ENCODE measurements at places on chromosomes 5 and 9. TPM values are rescaled to one million over a fixed set of nuclear protein-coding genes. Genes with fewer than 3 reads are reported as not detected.

Gene PLAC8L1
- not detected for polyA plus RNA-seq

Gene CTXN3
- polyA plus RNA-seq = 0.10 TPM

Gene LRRC8A
- 109 TPM for polyA plus RNA-seq

Gene DMRT3
- not detected for polyA plus RNA-seq

Gene PCDHGA3
- polyA plus RNA-seq = not detected

Gene TOPORS
- polyA plus RNA-seq = 12.8 TPM

Gene FYB1
- polyA plus RNA-seq = 1.0 TPM

Gene SPEF2
- 1.1 TPM for polyA plus RNA-seq

Gene PCDHGA9
- polyA plus RNA-seq = 0.24 TPM

GRCh38 chr5:159880676-159881075 lies 35.6 kb upstream of the ADRA1B start:
- DNase-seq = no peak

- DNase-seq = no peak
These were observed 209.7 kb upstream of the PRR16 start for GRCh38 chr5:120254385-120254784.

GRCh38 chr5:120749737-120750136 lies 285.6 kb downstream of the PRR16 start:
- no peak for DNase-seq

DNA sequence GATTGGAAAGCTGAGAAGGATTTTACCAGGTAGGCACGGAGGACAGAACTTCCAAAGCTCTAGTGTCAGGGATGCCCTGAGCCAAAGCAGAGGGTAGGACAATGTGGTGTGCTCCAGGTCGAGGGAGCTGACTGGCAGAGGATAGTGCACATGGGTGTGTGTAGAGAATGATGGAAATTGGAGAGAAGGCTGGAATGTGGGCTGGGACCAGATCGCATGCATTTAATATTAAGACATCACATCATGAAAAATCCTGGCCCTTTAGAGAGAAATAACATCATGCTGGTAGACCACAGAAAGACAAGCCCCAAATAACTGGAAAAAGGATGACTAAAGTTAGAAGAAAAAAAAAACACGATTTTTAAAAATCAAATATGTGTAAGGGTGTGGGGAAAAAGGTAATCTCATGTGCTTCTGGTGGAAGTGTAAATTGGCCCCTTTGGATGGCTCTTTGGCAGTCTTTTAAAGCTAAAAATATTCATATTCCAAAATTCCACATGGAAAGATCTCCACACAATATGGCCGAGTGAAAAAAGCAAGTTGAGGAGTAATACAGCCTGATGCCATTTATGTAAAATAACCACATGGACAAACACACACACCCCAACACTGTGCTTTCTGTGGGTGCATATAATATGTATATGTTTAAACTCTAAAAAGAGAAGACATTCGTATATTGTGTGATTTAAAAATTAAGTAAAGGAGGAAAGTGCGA lies 67.0 kb upstream of the TGFBR1 start:
- DNase-seq = no peak

- DNase-seq = no peak
These were observed 378.0 kb downstream of the YTHDC2 start for GRCh38 chr5:113891491-113891890.

DNA sequence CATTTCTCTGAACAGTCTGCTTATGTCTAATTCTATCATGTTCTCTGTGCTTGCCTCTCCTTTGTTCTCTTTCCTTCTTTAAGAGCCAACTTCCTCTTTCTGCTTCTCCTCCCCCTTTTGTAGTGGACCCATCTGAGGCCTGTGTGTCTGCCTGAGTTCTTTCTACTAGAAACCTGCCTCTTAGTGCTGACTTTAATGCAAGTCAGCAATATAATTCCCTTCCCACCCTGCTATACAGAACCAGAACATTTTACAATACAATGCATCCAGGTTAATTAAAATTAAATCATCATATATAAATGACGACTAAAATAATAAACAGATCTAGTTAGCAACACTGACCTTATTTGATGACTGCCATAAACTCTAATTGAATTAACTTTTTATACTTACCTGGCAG lies 82.6 kb upstream of the GAS1 start:
- DNase-seq = no peak

- no peak for DNase-seq
These were observed 1248.9 kb upstream of the ACO1 start for GRCh38 chr9:31135567-31135966.

DNA sequence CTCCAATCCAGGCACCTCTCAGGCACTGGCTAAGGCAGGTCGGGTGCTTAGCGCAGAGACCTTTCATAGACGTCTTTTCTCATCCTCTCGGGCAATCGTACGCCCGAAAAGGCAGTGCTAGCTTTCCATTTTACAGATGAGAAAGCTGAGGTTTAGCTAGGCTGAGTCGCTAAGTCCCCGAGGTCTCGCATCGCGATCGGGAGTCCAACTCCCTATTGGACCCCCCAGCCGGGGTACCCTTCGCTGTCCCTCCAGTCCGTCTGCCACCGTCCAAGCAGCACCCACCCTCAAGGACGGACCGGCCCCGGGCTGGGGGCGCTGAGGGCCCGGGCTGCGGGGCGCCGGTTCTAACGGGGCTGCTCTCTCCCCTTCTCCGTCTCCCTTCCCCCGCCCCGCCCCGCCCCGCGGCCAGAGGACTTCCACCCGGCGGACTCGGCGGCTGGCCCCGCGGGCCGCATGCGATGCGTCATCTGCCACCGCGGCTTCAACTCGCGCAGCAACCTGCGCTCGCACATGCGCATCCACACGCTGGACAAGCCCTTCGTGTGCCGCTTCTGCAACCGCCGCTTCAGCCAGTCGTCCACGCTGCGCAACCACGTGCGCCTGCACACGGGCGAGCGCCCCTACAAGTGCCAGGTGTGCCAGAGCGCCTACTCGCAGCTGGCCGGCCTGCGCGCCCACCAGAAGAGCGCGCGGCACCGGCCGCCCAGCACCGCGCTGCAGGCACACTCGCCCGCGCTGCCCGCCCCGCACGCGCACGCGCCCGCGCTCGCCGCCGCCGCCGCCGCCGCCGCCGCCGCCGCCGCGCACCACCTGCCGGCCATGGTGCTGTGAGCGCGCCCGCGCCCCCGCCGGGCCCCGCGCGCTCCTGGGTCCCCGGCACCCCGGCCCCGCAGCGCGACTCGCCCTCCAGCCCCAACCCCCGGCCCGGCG lies 12.5 kb upstream of the EXOSC2 start:
- DNase-seq = no peak

DNA sequence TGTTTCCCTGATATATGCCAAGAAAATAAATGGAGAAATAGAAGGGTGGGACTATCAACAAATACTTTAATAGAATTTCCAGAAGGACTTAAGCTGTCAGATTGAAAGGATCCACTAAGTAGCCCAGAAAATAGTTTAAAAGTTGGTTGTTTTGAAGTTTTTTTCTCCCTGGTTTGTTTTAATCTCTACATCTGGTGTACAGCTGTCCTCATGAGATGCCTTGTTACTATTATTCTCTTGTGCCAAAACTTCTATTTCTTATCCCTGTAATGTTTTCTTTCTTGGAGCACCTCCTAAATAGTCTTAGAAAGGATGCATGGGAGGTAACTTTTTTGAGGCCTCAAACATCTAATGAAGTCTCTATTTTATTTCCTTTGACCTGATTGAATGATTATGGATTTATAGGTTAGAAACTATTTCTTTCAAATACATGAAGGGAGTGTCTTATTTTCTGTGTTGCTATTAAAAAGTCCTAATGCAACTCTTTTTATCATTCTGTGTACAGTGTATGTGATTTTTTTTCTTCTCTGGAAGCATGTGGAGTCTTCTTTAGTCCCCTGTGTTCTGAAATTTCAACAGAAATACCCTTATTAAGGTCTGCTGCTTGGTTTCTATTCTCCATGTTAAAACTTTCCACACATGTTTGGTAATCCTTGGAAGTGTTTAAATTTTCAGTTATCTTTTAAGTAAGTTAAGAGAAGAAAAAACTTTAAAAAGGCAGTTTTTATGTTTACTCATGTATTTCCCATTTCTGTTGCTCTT lies 140.0 kb upstream of the CDKN2B start:
- DNase-seq = no peak

GRCh38 chr5:79392776-79393175 lies 121.2 kb downstream of the HOMER1 start:
- no peak for DNase-seq

- DNase-seq = no peak
These were observed 51.7 kb downstream of the SLC12A2 start for GRCh38 chr5:128135286-128135685.

DNA sequence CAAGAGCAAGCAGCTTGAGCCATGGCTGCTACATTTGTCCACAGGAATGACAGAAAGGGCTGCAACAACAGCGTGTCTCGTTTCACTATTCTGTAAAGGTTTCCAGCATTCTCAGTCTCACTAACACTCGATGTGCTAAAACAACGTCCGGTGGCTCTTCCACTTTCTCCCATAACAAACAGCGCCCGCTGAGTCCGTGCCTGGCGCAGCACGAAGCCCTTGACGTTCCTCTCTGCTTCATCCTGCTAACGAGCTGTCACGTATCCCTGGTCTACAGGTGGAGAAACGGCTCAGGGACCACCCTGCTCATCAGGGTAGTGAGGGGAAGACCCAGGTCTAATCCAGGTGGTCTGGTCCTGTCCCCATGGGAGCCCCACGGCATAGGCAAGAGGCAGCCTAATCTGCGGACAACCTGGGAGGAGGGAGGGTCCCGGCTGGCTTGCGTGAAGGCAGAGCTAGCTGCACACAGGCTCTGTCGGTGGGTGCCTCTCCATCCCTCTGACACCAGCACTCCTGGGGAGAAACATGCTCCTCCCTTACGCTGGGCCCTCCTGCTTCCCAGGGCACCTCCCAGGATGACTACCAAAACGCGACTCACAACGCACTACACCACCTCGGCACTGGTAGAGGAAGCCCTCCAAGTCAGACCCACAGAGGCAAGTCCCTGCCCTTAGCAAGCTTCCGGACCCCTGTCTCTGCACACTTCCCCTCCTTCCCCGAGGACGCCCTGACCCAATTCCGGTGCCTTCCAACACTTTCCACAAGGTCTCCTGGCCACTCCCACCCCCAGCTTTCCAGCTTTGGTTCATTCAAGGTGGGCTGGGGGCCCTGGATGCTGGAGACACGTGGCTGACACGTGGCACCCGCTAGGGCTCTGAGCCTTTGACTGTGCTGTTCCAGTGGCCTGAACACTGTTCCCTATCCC lies 43.3 kb downstream of the VAV2 start:
- DNase-seq = no peak

DNA sequence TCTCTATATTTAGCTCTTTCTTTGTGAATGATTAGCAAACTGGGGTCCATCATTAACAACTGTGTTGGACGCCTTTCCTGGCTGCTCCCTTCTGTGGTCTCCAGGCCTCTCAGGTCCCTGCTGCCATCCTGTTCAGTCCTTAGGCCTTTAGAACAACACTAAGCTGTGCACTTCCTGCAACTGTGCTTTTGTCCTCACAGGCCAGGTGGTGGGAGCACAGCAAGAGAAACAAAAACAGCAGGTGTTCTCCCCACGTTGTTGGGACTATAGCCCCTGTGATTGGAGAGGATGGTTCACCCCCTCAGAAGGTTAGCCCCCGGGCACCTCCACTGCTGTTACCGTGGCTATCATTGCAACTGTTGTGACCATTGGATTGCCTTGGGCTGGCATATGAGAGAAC lies 41.7 kb upstream of the CLINT1 start:
- DNase-seq = no peak

- DNase-seq = no peak
These were observed 68.4 kb upstream of the SLC1A1 start for GRCh38 chr9:4421847-4422246.

GRCh38 chr5:34656001-34656699 lies at the start of gene RAI14:
RAI14 (plus strand) TSS chr5:34656328; CDS start chr5:34686920, 30,592 bp downstream.
- DNase-seq = no peak

Measured in keratinocyte (primary cell).